Activated T-cell treated with anti-CD3 and anti-CD28 coated beads for 1 hour (primary cell): ENCODE measurements at places on chromosomes 6 and 20.

GRCh38 chr6:106461084-106461483 is 100.6 kb downstream of the CRYBG1 start:
- no peak for DNase-seq

GRCh38 chr20:11301699-11302098 is 616.0 kb upstream of the BTBD3 start:
- no peak for DNase-seq

DNA sequence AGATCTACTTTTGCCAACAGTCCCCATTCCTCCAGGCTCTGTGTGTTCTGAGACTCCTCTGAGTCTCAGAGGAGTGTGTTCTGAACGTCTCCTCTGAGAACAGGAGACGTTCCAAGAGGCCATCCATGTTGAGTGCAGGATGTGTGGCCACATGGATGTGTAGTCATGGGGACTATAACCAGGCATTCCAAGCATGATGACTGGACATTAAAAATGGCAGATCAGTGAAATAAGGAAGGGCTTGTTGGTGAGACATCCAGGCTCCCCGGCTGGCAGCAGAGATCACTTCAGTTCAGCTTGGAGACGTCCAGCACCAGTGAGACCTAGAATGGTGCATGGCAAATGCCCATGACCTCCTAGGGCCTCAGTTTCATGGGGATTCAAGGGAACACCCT is 34.3 kb upstream of the POU5F1 start:
- no peak for DNase-seq

DNA sequence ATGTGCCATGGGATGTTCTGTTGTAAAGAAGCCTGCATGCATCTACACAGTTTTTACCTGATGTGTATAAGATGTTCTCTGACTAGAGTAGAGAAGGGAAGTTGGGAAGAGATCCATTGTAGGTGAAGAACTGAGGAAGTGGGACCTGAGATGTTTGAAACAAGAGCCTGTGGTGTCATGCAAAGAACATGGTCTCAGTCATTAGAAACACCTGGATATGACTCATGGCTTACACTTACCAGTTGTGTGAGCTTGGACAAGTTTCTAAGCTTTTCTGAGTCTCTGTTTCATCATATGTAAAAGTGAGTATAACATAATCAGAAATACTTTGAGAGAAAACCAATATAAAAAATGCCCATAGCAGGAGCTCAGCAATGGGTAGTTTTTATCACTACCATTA is 51.9 kb upstream of the SEC63 start:
- no peak for DNase-seq

DNA sequence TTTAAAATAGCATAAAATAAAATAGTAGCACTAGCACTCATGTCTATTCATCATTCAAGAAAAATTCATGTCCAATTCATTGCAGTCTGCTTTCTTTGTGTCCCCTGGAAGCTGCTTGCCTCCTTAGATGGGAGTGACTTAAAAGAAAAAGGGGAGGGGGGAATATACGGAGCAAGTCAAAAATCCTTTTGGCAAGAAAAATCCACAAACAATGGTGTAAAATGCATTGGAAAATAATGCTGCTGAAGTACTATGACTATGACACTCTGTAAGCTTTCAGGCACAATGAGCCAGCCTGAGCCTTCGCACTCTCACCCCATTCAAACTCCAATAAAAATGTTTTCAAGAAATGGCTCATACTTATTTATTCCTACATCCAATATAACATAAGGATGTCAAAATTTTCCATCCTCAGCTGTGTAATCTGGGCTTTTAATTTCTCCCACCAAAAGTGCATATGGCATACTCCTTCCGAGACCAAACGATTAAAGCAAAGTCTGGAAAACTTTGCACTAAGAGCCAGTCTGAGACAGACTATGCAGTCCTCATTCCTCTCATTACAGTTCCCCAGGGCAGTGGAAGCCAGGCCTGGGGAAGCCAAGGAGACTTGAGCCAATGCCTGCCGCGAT is 790 bp downstream of the NEDD9 start:
- DNase-seq: no peak

GRCh38 chr6:53179961-53180651 is 31.5 kb upstream of the GCM1 start:
- DNase-seq: peak; percentile 13

DNA sequence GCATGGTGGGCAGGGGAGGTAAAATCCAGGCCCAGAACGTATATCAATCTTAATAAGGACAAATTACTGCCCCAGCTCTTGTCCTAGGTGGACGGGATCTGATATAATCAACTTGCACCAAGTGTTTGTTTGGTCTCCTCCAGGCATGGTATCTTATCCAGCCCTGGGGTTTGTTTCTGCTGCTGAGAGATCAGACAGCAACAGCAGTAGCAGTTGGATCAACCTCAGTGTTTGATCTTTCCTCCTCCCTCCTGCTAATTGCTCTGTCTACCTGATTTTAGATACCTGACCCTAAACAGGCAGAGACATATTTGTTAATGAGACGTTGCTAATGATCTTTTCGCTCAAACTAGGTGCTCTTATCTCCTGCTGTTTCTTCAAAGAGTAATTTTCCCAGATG is 100.4 kb upstream of the BACH2 start:
- DNase-seq: no peak

DNA sequence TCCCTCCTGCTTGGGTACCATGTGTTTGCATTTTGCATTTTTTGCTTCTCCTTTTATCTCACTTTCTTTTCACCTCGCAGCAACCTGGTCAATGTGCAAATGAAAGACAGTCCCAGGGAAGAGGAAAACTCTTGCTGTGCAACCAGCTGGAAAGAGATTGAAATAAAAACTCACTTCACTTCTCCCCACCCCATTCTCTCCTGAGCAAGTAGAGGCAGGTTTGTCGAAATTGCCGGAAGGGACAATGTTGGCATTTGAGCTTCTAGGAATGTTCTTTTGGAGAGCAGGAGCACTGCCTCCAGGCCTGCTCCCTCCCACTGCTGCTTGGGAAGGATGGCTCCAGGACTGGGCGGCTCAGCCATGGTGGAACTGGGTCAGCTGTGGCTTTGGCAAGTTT is 30.6 kb downstream of the KCNG1 start:
- no peak for DNase-seq

DNA sequence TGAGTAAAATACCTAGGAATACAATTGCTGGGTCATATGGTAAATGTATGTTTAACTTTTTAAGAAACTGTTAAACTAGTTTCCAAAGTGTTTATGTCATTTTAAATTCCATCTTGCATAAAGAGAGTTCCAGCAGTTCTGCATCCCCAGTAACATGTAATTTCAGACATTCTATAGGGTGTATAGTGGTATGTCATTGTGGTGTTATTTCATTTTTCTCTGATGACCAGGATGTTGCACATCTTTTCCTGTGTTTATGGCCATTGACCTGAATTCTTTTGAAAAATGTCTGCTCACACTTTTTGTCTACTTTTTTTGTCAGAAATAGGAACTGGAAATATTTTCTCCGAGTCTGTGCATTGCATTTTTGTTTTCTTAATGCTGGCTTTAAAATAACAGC is 128.9 kb downstream of the TMEM200A start:
- DNase-seq: no peak

DNA sequence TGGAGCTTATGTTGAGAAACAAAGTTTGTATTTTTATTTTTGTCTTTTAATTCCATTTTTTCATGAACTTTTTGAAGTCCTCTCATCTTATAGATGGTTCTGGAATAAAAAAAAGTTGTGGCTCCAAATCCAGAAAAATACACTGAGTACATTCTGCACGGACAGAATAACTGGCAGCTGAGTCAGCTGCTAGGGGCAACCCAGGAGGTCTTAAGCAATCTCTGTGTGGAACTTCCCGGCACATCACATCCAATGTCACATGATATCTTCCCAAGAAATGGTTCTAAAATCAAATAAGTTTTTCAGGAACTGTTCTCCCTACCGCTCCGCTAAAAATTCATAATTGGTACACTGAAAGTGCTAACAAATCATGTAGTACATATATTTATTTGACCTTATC is 29.8 kb downstream of the SLC13A3 start:
- DNase-seq: no peak

DNA sequence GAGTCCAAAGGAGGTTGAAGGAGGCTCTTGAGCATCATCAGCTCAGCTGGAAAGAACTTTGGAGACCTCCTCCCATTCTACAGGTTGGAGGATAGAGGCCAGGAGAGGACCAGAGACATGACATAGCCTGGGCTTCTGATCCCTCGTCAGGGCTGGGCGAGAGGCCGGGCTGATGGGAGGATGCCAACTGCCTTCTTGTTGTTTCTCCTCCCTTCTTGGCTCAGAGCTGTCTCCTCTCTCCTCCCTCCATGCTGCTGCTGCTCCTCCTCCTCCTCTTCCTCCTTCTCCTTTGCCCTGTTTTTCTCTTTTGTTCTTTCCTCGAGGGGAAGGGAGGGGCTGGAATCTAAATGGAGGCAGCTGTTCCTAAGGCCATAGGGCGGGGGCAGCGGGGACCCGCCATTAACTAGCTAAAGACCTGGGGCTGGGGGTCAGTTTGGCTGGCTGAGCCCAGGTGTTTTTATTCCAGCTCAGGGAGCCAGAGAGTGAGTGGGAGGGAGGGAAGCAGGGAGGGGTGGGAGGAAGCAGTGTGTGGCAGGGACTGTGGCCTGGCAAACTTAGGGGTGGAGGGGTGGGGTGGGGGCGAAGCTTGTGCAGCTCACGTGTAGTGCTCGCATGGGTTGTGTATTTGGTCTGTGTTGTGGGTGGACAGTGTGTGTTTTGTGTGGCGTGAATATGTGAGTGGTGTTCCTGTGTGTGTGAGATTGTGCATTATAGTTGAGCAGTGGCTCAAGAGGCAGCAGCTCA is 84.8 kb downstream of the CD40 start:
- DNase-seq: no peak
